Stimulated activated naive CD8-positive, alpha-beta T cell treated with anti-CD3 and anti-CD28 coated beads, Interleukin-15, amount 100 ng/mL, for 72 hours (primary cell): ENCODE measurements at places on chromosomes 11 and 22.

- peak; percentile 48 for DNase-seq
These were observed 2.9 kb upstream of the WDR74 start for GRCh38 chr11:62842171-62842741.

- DNase-seq: no peak
These were observed 36.4 kb upstream of the CWF19L2 start for GRCh38 chr11:107494055-107494454.

DNA sequence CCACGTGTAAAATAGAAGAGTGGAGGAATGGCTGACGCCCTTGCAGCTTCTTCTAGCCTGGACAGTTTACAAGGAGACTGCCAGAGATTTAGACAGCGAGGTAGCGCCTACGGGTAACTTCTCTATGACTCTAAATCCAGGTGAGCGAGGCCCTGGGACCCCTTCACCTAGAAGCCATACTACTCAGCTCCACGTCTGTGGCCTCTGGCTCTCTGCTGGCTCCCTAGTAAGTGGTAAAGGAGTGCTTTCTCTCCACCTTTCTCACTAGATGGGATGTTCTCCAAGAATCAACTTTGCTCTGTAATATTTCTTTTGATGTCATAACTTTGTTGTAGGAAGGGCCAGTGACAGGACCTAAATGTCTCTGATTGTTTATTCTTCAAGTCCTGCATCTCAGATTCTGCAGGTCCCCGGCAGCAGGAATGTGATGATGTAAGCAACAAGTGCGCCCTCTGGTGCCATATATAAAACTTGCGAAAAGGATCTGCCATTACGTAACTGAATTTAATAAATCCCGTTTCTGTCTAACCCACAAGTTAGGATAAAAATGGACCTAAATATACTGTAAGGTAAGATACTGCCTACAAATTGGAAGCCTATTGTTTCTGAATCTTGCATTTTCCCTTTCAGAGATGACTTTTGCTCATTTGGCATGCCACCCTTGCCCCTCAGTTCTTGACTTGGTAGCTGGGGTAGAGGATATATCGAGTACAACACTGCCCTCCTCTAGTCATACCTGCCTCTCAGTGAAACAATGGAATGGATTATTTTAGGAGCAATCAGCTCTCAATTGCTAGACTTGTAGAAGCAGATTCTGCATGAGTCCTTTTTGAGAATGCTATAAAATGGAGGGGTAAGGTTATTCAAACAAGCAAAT lies 11.0 kb upstream of the PTPN5 start:
- DNase-seq: peak; percentile 10

DNA sequence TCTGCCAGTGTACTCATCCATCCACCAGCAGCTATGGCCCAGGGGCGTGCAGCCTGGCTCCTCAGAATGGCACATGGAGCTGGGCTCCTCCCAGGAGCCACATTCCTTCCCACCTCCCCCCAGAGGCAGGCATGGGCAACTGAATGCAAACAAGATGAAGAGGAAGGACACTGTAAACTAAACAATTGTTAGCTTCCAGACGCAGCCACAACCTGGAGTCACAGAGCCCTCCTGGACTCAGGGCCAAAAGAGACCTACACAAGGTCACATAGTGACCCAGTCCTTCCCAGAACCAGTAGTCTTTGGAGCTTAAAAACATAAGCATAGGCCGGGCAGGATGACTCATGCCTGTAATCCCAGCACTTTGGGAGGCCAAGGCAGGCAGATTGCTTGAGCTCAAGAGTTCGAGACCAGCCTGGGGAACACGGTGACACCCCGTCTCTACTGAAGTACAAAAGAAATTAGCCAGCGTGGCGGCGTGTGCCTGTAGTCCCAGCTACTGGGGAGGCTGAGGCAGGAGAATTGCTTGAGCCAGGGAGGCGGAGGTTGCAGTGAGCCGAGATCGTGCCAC lies 30.7 kb upstream of the CLDN5 start:
- DNase-seq: no peak

- no peak for DNase-seq
These were observed 251.5 kb upstream of the ISX start for GRCh38 chr22:34814260-34815025.

DNA sequence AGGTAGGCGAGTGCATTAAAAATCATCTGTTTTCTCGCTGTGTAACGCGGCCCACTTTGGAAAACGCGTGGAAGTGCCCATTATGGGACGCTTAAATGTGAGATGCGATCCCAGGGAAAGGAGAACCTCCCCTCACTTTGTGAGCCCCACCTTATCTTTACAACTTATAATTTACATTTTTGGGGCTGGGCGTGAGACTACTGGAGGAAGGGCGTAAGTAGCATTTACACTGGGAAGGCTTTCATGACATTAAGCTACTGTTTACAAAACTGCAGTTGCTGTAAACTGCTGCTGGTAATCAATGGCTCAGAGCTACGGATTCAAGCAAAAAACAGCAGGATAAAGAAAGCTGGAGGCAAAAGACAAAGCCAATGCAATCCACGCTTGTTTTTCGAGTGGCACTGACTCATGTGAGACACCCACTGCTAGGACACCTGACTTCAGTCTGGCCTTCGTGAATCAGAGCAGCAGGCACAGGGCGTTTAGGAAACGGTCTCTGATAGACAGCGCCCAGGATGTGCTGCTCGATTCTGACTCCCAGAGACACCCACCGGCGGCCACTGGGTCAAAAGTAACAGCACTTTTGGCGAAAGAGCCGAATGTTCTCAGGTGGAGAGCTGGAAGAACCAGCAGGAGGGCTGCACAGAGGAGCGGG lies 78.3 kb downstream of the TRMU start:
- DNase-seq: no peak

- no peak for DNase-seq
These were observed 201.9 kb upstream of the UBASH3B start for GRCh38 chr11:122453586-122453985.

- DNase-seq: no peak
These were observed 273.2 kb upstream of the KIRREL3 start for GRCh38 chr11:127273593-127274327.

DNA sequence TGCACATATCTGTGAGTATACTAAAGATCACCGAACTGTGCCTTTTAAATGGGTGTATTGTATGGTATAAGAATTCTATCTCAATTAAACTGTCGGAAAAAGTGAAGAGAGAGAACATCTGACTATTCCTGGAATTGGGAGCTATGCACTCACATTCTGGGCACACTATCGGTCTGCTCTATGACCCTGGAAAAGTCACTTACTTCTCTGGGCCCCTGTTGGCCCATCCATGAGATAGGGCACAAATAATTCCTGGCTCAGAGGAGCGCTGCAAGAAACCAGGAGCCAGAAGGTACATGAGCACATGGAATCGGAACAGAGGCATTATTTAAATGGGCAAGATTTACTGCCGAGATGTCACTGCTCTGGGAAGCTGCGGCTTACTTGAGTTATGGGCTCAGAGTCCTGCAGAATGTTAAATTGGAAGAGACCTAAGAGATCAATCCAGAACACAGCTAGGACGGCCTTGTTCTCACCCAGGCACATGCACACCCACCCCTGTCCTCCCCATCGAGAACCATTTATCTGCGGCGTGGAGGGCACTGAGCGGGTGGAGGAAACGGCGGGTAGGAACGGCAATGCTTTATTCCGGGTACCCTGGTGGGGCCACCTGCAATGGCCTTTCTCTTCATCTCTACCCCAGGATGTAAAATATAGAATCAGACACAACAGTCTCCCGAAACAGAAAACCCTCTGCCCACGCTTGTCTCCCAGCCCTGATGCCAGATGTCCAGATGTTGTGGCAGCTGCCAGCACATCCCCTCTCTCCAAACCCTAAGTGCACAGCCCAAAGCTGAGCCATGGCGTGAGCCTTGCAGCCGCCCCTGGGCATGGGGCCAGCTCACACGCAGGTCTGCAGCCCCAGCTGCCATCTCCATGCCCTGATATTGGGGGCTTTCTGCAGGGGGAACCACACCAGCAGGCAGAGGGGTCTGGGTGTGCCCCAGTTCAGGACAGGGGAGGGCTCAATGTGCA lies 142.4 kb downstream of the DSCAML1 start:
- no peak for DNase-seq
